M059J (cell line): ENCODE measurements at places on chromosomes 13 and 19.

DNA sequence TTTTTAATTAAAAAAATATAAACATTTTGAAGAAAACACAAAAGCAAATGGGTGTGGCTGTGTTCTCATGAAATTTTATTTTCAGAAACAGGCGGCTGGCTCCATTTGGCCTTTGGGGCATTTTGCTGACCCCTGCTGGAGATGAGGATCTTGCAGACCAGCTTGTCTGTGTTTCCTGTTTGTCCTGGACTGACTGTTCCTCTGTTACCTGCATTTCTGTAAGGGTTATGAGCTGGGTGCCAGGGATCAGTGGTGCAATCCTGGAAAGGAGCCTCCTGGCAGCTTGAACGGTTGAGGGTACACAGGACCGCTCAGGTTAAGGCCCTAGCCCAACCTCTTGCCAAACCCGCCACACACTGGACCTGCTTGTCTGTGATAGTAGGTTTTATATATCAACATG, 49.9 kb downstream of the ZNF787 start:
- no peak for DNase-seq

DNA sequence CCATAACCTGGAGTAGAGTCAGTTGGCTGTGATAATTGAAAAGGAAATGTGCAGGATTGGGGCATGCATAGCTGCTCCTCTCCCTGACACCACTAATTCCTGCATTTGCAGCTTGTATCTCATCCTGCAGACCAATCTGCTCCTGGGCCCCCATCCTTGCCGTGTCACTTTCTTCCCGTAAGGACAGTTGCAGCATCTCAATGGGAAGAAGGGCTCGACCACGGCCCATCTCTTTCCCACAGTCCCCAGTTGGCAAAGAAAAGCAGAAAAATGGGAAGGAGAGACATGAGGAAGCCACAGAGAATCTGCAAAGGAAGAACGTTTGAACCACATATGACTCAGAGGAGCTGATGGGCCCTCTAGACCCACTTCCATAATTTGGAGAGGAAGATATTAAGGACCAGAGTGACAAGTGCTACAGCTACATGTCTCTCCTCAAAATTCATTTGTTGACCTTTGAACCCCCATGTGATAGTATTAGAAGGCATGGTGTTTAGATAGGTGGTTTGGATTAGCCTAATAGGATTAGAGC, 1.8 kb upstream of the SIGLEC12 start:
- DNase-seq: no peak

GRCh38 chr19:23554548-23554947, 132.5 kb downstream of the ZNF675 start:
- peak; percentile 95 for DNase-seq

DNA sequence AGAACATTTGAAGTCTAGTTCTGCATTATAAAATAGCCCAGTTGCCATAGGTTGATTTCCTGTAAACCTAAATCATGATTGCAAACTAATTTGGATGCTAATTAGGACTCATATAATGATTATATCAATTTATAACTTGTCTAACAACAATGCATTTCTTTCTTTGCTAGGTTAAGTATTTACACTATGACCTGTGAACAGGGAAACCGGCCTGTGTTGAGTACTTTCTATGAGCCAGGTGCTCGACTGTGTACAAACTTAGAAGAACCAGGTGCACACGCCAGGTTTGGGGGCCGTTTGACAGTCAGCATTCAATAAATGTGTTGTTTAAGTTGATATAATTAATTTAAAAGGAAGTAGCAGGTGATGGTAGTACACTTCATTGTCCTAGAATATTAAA, 203.1 kb downstream of the TM9SF2 start:
- no peak for DNase-seq

- DNase-seq: peak; percentile 5
Observed at GRCh38 chr13:45941261-45941660, 89.7 kb upstream of the SIAH3 start.

DNA sequence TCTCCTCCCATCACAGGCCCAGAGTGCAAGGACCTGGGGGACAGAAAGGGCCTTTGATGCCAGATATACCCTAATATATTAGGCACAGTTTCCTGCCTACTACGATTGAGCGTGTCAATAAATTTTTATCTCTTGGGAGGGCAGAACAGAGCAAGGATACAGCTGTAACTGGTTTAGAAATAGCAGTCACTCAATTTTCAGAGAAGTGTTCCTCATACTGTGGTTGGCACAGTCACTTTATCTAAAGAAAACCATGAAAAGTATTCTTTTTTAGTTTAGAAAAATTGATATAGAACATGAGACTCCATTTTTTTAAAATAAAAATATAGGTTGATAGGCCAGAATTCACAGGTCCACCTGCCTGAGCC, 460 bp upstream of the ZNF155 start:
- DNase-seq: no peak

DNA sequence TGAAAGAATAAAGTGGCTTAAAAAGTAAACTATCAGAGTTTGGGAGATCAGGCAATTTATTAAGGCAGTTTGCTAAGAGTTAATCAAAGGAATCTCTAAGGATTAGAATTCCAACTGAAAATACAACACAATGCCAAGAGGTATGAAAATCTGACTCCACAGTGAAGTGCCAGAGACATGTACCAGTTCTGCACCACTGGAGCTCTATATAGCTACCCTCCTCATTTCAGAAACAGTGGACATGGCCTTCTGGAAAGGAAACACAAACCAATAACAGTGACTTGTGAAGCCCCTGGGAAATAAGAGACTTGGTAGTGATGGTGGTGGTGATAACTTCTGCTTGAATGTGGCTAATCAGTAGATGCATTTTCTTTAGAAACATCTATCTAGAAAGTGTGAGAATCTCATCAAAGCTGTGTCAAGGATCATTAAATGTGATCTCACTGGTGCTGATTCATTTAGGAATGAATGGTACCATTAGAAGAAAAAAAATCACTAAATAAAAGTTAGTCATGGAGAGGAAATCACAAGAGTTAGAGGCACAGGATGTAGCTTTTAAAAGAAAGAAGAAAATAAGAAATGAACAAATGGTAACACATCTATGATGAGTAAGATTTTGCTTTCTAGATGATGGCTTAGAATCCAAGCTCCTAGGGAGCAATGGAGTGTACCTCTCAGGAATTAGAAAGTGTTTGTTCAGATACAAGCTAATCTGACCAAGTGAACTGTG, 20.1 kb upstream of the N4BP2L1 start:
- no peak for DNase-seq

DNA sequence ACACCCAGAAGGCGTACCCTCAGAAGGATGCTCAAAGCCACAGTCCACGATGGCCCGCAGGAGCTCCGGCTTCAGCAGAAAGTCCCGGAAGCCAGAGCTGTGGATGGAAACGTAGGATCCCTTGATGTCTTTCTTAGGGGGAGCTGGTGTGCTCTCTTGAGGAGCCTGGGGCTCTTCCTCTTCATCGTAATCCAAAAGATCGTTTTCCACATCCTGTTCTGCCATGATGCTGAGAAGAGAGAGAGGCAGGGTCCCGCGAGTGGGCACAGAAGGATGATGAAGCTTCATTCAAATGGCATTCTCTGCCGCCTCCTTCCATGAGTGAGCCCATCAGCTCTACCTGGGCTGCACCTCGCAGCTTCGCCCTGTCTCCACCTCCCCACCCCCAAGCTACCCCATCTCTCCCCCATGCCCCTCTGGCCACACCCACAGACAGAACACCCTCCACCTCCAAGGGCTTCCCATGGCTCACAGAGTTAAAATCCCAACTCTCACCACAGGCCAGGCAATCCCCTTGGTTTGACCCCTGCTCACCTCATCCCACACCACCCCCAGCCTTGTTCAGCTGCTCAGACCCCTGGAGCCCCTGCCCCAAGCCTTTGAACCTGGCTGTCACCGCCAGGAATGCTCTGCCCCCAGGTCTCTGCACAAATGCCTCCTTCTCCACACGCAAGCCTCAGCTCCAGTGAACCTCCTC, 6.0 kb downstream of the DDX39A start:
- no peak for DNase-seq

DNA sequence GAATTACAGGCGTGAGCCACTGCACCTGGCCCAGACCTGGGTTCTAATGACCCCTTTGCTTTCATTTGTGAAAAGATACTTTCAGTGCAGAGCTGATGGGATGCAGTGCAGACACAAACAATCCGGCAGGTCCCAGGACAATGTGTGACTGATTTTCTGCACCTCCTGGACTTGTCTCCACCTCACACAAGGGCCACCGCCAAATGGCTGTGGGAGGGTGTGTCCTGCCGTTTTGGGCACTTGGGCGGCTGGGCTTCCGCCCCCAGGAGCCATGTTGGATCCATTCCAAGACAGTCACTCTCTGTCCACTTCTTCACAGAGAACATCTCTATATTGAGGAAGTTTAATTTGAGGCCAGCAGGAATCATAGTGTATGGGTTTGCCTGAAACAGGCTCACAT, 112.3 kb upstream of the ZNF507 start:
- DNase-seq: no peak

DNA sequence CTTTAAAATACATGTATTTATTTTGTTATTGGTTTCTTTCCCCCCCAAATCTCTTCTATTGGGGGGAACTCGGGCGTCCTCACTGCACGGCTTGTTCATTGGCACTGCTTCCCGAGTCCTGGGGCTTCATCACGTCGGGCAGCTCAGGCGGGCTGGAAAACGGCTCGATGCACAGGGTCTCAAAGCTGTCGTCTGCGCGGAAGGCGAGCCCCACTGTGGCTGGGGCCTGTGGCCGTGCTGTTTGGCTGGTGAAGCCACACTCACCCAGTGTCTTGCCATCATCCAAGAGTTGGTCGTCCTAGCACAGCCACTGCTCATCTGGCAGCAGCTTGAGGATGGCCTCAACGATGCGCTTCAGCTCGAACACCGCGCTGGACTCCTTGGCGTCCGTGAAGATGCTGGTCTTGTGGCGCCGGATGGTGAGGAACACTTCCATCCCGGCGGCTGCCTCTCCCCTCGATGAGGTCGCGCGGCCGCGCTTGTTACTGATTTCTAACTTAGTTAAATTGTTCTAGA, 6.0 kb upstream of the ATP8A2 start:
- no peak for DNase-seq

- no peak for DNase-seq
Observed at GRCh38 chr19:3374369-3375112, 8.2 kb downstream of the NFIC start.

DNA sequence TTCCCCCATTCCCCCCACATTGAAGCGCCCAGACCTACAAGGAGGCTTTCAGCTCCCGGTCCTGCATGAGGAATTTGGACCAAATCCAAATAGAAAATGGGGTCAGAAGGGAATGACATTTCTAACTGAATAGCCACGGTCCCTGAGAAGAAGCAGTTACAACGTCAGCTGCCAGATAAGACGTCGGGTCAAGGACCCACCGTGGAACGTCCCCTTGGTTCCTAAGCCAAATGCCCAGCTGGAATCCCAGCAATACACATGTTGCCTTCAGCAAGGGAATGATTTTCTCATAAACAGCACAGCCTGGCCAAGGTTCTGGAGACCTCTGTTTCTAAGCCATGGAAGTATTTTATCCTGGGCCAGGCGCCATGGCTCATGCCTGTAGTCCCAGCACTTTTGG, 109.1 kb upstream of the PEG3 start:
- DNase-seq: no peak

GRCh38 chr13:109904218-109904617, 117.8 kb upstream of the IRS2 start:
- peak; percentile 24 for DNase-seq

- no peak for DNase-seq
Observed at GRCh38 chr13:40798380-40798779, 9.0 kb downstream of the SLC25A15 start.

- no peak for DNase-seq
Observed at GRCh38 chr13:64410276-64411053, 2819.7 kb downstream of the PCDH9 start.

DNA sequence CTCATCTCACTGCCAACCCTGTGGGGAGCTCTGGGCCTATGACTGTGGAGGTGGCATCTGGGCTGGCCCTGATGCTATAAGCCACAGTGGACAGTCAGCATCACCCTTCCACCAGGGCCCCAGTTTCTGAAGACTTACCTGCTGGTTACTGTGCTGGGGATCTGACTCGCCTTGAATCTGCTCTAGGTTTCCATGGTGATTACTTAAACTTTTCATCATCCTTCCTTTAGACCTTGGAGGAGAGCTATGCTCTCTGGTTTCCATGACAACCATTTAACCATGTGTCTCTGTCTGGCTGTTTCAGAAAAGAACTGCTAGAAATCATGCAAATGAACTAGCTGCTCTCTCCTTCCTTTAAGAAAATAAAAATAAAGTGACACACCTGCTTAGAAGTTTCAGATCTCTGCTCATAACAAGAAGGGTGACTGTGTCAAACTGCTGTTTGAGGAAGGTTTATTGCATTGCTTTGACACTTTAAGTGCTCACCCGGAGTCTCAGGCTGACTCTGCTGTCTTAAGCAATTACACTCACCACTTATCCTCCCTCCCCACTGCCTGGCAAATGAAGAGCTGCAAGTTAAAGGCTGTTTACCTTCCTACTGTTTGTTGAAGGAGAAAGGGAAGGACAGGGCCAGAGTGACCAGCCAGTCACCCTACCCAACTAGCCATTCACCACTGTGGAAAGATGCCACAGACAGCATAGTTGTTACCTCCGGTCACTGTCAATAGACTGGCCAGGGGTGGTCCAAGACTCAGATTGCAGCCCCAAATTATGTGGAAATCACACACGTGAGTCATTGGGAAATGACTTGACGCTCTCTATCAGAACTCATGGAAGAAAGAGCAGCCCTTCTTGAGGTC, 87.6 kb downstream of the HSPH1 start:
- DNase-seq: peak; percentile 67

- no peak for DNase-seq
Observed at GRCh38 chr13:94217370-94217769, 262.1 kb downstream of the DCT start.

DNA sequence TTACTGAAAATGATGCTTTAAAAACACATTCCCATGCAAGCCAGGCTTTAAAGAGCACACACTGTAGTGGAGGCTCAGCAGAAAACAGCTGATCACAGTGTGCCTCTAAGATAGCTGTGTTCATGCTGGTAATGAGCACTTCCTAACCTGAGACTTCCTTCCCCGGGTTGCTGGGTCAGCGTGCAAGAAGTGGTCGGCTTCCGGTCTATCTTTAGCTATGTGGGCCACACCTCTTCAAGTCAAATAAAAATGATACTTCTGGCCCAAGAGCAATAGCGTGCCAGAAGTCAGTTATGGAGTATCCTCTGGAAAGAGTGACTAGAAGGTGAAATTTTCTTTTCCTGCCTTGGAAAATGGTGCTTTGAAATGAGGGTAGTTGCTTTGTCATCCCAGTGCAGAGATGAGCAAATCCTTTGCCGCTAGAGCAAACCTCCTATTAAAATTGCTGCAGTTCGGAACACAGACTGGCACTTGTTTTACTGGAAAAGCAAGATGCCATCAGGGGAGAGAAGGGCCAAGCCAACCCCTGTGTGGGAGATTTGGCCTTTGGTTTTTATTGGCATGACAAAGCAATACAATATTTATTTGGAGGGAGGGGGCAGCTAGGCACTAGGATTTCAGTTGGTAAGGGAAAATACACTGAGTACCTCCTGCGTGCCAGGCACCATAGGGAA, 64.2 kb downstream of the ARHGAP35 start:
- DNase-seq: peak; percentile 22

- no peak for DNase-seq
Observed at GRCh38 chr13:29456419-29456818, 139.1 kb downstream of the SLC7A1 start.

DNA sequence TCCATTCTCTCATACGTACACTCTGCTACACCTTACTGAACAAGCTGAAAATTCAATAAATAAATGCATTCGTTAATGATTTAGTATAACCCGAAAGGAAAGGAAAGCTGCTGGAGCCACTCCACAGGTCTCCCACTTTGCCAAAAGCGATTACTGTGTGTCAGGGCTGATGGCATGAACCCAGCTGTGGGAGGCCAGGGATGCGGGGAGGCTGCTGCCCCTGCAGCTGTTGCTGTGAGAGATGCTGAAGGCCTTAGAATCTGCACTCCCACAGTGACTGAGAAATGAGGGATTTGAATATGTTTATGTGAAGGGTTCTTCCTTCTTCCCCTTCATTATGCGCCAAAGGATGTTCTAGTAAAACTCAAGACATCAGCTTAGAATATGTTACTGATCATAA, 58.7 kb upstream of the NBEA start:
- no peak for DNase-seq
